ENCODE measurements at places on chromosomes 3 and 15. TPM values are rescaled to one million over a fixed set of nuclear protein-coding genes. Genes with fewer than 3 reads are reported as not detected.

LIPH gene
- total RNA-seq: 38.4 TPM

GUCA1C gene
- not detected for total RNA-seq

GLDN gene
- total RNA-seq: not detected

- DNase-seq: no peak
- H3K27ac ChIP-seq: no peak overlapping the region
- H3K4me1 ChIP-seq: no peaks in the 10 kb centered on the region
- no peaks in the 10 kb centered on the region for H3K27me3 ChIP-seq
- H3K36me3 ChIP-seq: peaks cover 20% of the 10 kb centered on the region
- H3K4me3 ChIP-seq: no peak overlapping the region
These were observed 67.1 kb downstream of the LRCH3 start for GRCh38 chr3:197858133-197858532.

GRCh38 chr15:28977377-28978010 lies 91.7 kb downstream of the APBA2 start:
- no peaks in the 10 kb centered on the region for H3K36me3 ChIP-seq
- DNase-seq: no peak
- H3K27ac ChIP-seq: no peak overlapping the region

DNA sequence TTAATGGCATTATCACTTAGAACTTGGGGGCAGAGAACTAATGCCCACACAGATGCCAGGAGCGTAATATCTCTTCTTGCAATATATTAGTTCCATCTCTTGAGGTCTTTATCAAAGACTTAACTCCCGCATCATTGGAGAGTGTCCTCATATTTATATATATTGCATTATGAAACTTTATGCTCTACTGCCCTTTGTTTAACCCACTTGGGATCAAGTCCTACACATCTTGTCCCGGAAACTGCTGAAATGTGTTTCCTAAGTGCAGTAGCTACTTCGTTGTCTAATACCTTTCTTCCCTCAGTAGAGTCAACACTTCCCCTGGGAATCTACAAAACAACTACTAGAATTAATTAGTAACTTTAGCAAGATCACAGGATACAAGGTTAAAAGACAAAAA lies 1029.2 kb downstream of the OTOL1 start:
- H3K4me3 ChIP-seq: no peak overlapping the region
- no peaks in the 10 kb centered on the region for H3K27me3 ChIP-seq
- no peak for DNase-seq
- H3K4me1 ChIP-seq: no peaks in the 10 kb centered on the region
